ENCODE measurements at places on chromosomes 7 and 10.

DNA sequence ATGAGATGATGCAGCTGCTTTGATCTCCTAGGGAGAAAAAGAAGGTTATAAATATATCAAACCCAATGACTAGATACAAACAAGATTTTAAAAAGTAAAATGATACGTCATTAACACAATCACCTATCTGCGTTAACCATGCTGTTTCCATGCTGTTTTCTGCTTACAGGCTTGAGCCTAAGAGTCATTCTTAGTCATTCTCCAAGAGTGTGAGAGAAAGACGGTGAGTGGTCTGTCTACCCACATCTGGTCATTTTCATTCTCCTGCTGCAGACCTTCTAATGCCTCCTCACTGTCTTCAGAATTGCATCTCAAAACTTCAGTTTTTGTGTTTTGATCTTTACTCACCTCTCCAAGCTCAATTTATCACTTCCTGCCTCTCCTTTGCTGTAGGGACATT lies 98.0 kb upstream of the ELMO1 start:
- DNase-seq, result no peak

DNA sequence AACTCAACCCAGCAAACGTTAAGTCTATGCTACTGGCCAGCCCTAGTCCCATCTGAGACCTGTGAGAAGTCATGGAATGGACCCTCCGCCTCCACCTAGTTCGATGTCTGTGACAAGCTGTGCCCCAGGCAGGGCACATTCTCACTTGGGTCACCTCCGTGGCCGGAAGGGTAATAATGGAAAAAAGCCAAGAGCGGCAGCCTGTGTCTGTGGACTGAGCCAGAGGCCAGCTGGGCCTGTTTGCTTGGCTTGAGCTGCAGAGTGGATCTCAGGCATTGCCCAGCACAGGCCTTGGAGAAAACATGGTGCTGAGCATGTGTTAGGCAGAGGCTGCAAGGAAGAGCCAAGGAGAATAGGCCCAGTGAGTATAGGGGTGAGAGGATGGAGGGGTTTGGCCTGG lies 97.8 kb downstream of the GALNT17 start:
- DNase-seq, result no peak

DNA sequence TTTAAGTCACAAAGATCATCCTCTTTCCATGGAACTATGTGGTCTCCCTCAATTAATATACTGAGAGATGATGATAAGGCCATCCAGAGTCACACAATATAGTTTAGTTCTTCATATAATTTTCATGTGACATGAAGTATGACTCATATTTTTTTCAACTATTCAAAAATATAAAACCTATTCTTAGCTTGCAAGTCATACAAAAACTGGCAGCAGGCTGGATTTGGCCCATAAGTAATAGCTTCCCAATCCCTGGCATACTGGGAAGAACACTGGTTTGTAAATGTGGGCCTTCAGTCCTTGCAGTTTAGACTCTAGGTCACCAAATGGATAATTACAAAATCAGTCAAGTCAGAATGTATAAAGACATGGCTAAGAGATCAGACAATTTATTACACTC lies 356.6 kb downstream of the PPP1R3A start:
- DNase-seq, result no peak

DNA sequence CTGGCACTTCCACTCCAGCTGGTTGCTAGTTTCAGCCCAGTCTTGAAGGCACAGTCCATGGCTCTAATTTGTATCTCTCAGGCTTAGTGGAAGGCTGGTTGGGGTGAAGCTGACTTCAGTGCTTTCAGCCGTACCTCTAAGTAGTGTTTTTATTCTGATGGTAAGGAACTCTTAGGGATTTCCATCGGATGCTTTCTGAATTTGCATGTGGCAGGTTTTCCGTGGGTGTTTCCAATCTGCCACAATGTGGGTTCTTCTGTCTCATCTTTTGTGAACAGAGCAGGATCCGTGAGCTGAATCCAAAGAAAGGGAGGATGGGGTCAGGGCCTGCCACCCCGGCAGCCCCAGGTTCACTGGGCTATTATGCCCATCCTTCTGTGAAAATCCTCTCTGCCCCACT lies 607.9 kb upstream of the MKI67 start:
- no peak for DNase-seq

DNA sequence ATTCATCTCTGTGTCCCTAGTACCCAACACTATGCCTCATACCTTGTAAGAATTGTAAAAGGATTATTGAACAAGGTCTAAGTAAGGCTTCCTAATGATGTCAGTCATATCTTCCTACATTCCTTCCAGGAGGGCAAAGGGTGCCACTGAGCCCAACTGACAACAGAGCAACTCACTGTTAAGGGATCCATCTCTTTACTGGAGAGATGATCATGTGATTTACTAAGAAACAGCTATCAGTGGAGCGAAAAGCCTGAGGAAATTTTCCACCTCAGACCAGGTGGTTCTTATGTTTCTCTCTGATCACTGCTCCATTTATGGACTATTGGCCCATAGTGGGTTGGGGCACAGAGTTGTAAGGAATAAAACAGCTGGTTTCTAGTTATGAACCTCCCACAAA lies 38.9 kb upstream of the CNNM1 start:
- DNase-seq, result no peak

- DNase-seq, result no peak
Measured at GRCh38 chr10:314381-314780, 179.1 kb downstream of the ZMYND11 start.

DNA sequence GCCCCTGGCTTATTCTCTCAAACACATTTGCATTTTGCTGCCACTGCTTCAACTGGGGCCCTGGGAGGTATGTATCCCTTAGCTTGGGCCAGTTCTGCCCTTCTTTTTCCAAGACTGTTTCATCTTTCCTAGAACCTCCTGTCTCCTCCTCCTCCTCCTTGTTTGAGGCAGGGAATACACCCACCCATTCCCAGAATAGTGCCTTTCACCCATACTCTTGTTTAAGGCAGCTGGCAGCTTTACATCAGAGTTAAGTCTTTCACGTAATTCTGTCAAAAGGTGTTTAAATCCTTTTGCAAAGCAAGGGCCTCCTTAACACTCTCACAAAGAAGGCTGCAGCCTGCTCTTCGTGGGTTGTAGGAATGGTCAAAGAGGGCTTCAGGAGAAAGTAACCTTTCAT lies 150.9 kb upstream of the AGK start:
- no peak for DNase-seq

- no peak for DNase-seq
Measured at GRCh38 chr10:71467569-71468362, 71.0 kb downstream of the CDH23 start.

DNA sequence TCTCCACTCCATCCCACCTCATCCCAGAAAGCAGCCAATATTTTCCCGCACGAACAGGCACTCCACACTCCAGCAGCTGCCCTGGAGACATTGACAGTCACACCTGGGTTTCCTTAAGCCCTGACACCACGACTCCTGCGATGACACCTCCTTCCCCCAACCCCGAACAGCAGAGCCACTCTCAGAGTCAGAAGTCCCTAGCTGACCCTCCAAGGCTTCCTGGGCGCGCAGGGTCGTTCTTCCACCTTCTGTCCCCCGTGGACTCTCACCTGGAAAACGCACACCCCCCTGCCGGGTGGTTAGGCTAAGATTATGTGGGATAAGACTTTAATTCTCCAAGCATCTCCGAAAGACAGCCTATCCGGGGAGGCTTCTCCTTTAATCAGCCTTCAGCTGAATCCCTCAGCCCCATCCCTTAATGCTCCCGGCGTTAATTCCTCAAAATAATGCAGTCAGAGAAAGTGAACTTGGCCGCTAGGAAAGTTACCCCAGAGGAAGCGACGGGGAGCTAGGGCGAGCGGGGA lies 1.1 kb downstream of the DENND11 start:
- DNase-seq, result no peak

DNA sequence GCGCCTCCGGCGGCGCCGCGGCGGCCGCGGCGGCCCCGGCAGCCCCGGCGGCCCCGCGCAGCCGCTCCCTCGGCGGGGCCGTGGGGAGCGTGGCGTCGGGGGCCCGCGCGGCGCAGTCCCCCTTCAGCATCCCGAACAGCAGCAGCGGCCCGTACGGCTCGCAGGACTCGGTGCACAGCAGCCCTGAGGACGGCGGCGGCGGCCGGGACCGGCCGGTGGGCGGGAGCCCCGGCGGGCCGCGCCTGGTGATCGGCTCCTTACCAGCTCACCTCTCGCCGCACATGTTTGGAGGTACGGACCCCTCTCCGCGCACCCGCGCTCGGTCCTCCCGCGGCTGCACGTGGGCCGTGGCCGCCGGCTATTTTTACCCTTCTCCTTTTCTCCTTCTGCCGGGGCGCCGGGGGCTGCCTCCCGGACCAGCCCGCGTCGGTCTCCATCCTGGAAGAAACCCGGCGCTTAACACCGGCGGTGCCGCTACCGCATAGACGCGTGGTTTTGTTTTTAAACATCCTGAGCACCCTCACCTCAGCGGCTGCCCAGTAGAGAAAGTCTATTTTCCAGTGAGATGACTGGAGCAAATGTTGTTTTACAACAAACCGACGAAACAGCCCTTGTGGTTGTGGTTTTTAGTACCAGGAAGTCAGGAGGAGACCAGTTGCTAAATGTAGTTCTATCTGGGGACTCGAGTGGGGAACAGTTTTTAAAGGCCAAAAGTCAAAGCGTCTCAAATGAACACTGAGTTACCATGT lies 1.3 kb downstream of the ZNRF2 start:
- peak; percentile 18 for DNase-seq

DNA sequence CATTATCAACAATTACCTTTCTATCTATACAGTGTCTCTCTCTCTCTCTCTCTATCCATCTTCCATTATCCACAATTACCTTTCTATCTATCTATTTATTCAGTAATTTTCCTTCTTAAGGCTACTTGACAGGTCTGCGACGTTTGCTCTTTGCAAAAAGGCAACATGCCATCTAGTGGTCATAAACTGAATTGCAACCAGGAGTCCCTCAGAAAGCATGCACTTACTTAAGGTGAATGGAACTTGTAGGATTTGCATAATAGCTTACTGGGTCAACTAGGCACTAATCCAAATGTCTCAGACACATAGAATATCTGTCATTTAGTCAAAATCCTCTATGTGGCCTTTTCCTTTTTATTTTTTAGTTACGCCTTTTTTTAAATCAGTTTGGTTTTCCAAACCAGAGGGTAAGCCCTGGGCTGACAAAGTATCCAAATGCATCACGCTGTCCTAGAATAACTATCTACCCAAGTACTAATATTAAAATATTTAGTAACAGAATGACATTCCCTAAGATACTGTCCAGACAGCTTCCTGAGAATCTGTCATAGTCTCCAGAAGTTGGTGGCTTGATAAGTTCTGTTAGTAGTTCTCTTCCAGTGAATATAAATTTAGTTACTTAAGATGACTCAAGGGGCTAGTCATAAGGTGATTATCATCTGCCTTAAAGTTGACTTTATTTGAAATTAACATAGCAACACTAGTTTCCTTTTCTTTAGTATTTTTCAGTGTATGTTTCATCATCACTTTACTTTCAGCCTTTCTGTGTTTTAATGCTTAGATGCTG lies 208.3 kb downstream of the PPP1R3A start:
- peak; percentile 44 for DNase-seq

DNA sequence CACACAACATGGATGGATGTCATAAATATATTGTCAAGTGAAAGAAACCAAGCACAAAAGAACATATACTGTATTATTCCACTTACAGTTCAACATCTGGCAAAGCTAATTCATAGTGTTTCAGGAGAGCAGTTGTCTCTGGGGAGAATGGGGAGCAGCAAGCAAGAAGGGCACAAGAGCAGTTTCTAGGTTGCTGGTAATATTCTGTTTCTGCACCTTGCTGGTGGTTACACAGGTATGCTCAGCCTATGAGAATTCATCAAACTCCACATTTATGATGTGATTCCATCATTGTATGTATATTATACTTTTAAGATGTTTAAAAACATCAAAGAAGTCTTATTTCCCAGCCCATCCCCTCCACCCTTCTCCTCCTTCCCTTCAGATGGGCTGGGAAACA lies 18.1 kb upstream of the PALS2 start:
- no peak for DNase-seq

DNA sequence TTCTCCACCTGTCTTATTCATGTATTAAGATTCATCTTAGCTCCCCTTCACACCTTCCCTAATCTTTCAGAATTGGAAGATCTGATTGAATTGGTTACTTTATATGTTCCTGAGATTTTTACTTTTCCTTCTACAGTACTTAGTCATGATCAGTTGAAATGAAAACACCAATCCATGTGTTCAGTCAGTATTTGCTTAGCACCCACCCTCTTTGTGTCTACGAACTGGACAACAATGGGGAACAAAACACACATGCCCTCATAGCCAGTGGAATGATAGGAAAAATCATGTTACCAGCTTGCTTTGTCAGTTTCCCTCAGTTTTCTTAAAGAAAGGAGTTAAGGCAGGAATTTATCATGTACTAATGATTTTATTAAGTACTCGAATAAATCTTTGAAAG lies 2.0 kb downstream of the MASTL start:
- no peak for DNase-seq

DNA sequence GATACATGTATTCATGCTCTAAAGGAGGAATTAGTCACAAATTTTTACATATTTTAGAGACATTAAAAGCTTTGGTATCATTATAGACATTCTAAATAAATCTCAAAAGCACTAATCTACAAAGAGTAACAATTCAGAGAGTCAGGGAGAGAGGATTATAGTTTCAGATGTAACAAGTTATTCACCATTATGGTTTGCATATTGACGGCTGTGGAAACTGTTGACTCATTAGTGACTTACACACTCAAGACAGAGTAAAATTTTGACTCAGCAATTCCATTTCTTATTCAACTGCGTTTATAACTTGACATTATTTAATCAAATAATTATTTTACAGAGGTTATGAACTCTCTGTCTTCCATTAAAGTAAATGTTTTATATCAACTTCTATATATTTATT lies 95.4 kb upstream of the SEMA3C start:
- DNase-seq, result no peak

DNA sequence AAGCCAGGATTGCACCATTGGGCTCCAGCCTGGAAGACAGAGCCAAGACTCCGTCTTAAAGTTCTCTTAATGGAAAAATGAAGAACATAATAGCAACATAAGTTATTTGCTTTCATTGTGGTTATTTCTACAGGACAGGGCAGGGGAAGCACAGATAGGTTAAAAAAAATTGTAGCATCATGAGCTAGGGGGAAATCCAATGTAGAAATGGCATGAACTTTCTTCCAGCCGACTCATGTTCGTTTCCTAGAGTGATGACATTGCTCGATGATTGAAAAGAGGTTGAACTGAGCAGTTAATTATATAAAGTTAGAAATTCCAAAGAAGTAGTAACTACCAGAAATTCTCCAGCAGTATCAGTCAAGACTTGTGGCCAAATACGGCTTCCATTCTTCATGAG lies 64.9 kb downstream of the DAGLB start:
- DNase-seq, result no peak
